ENCODE measurements at places on chromosomes 5 and 9. TPM values are rescaled to one million over a fixed set of nuclear protein-coding genes. Genes with fewer than 3 reads are reported as not detected.

TEX48 gene
- not detected for total RNA-seq

INSL4 gene
- total RNA-seq, result not detected

SLC46A2 gene
- not detected for total RNA-seq

GALNT10 gene
- total RNA-seq, result 37.2 TPM

PITX1 gene
- 0.15 TPM for total RNA-seq

GRCh38 chr9:89555451-89556375, 49.1 kb upstream of the GADD45G start:
- DNase-seq, result no peak

DNA sequence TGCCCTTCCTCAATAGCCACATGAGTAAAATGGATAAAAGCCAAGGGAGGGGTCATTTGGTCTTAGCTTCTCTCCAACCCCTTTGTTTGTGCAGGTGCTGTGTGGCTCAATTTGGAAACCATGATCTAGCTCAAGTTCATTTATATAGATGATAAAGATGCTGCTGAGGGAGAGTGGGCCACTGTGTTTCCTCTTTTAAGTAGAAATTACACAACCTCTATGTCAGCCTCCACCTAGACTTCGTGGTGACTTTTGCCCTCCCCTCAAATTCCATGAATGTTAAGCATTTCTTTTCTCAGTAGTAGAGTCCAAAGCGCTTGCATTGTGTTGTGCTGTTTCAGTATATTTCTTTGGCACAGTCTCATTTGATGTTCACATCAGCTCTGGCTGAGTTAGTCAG, 241.4 kb downstream of the ARHGAP26 start:
- DNase-seq, result no peak

DNA sequence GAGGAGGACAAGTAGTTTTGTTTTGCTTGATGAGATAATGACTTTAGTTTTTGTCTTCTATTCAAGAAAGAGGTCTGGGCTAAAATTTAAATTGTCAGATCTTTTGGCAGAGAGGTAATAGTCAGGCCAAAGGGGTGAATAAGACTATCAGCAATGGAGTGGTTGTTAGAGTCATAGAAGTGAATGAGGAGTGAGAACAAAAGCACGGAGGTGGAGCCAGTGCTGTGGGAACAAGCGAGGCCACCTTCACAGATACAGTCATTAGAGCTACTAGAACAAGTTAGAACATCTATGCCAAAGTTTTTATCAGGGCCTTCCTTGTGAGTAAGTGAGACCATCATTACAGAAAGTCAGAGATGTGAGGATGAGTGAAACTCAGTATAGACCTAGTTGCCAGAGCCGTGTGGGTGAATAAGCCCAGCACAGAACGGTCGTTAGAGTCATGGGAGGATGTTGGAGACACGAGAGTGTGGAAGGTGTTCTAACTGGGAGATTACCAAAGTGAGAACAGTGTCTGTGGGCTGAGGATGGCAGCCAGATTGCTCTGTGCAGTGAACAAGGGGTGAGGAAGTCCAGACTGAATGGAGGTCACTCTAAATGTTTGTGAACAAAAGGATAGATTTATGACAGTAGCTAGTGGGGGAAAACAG, 135.1 kb downstream of the RPS23 start:
- DNase-seq, result no peak

DNA sequence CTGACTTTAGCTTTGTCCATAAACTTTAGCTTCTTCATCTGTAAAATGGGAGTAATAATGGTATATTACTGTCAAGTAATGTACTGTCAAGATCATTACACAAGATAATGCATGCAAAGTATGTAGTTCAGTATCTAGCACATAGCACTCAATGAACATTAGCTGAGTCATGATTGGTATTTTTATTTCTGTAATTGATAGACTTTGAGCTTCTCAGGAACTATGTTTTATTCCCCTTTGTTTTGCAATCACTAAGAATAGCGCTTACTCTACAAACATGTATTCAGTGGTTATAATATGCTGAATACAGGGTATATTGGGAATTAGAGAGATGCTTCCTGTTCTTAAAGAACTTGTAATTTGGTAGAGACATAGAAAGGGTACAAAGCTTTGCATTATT, 142.3 kb upstream of the KLF9 start:
- DNase-seq, result no peak

GRCh38 chr5:54829102-54829501, 156.3 kb downstream of the ESM1 start:
- no peak for DNase-seq

DNA sequence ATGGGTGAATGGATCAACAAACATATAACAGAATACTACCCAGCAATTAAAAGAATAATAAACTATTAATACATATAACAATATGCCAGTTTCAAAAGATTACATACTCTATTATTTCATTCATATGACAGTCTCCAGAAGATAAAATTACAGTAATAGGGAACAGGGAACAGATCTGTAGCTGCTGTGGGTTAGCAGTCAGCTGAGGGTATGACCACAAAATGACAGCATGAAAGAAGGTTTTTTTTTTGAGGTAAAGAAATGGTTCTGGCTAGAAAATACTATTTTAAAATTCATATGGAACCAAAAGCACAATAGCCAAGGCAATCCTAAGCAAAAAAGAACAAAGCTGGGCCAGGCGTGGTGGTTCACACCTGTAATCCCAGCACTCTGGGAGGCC, 73.0 kb upstream of the NR5A1 start:
- no peak for DNase-seq

DNA sequence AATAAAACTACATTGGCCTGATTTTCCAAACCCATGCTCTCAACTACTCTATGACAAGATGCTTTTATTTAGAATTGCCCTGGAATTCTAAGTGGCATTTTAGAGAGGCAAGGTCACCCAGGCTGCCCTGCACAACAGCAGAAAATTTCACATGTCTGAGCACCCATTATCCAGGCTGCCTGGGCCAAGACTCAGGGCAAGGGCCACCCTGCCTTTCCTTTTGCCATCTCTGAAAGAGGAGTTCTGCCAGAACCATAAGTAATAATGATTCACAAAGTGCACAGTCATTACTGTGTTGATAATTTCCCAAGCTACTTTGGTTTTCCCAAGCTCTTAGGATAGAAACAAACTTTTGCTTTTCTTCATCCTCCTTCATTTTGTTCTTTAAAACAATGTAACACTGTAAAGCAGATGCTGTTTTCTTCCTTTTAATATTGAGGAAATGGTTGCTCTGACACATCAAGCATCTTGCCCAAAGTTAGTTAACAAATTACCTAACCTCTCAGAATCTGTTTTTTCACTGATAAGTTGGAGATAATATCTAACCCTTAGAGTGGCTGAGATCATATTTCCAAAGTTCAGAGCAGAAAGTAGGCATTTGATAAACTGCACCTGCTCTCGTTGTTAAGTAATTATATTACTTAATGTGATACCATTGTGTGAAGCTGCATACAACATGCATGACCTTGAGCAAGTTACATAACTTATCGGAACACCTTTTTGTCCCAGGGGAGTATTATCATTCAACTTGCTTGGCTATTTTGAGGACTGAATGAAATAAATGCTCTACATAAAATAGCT, 325.6 kb downstream of the PRELID2 start:
- no peak for DNase-seq
